ENCODE measurements at places on chromosomes 3 and 15.
A peak's percentile ranks its signal among the peaks of the same experiment; 100 is the strongest.

GRCh38 chr15:39704689-39705088 lies 78.0 kb downstream of the FSIP1 start:
- no peak for DNase-seq

DNA sequence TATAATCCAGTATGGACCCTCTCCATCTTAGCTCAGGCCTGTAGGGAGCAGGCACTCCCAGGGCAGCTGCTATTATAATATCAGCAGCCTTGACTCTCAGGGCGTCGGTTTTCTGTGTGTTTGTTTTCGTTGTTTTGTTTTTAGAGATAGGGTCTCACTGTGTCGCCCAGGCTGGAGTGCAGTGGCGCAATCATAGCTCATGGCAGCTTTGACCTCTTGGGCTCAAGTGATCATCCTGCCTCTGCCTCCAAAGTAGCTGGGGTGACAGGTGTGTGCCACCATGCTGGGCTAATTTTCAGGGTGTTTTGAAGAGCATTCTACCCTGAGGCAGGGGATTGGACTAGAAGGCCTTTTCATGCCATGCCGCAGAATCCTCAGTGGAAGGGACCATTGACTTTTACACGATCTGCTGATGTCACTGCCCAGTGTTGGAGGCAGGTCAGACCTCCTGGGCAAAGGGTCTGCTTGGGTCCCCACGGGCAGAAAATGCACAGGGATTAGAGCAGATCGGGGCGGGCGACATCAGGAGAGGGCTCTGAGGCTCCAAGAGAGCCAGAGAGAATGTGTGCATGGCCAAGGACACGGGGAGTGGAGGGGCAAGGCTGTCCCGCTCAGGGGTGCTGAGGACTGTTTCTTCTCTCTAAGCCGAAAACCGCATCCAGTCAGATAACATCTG lies 7.8 kb downstream of the MELTF start:
- no peak for DNase-seq

GRCh38 chr15:36896949-36897348 lies 203.4 kb downstream of the MEIS2 start:
- DNase-seq: no peak

- DNase-seq: peak; percentile 54
Observed at GRCh38 chr15:68791431-68792283, 29.0 kb downstream of the ANP32A start.

GRCh38 chr3:197494366-197495058 lies 61.3 kb downstream of the BDH1 start:
- no peak for DNase-seq

DNA sequence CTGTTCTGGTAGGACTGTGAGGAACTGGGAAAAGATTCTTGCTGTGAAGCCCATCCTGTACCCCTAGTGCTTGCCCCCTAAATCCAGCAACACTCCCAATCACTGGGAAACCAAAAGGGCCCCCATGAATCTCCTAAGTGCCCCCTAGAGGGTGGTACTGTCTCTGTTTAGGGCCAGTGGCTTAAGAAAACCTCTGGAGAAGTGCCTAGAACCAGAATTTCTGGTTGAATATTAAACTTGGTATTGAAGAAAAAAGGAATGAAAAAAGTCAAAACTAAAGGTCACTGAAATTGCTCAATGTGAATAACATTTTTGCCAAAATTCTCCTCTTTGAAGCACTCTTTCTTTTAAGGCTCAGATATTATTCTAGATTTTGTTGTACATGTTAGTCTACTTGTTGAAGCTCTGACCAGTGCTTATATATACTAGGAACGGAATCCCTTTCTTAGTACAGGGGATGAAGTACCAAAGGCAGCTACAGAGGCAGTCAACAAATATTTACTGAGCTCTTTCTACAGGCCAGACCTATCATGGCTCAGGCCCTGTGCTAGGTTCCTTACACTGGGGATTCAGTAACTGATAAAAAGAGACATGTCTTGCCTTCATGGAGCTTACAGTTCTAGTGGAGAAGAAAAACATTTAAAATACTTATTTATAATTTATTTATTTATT lies 138.8 kb downstream of the MYLK start:
- no peak for DNase-seq

DNA sequence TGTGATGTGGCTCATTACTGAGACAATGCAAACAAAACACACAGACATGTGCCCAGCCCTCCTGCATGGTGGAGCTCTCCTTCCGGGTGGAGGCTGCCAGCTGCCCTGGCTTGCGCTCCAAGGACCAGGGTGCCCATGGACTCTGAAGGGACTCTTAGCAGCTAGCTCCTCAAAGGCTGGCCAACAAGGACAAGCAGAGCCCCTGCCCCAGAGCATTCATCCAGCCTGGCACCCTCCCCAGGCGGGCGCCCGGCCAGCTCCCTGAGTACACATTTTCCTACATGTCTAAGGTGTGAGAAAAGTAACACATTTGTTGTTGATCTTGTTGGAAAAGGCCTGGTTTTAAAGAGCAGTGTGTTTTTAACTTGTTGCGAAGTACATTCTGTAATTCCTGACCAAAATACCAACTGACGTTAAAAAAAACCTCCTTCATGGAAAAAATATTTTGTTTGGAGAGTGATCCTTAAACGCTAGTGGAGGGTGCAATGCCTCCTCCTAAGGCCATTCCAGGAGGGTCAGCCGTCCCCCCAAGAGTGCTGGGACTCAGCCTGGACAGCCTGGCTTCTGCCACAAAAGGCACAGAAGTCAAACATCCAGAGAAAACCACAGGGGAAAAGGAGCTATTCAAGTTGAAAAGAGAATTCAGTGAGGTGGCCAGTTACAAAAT lies 86.9 kb downstream of the KLF15 start:
- DNase-seq: no peak

GRCh38 chr3:12518261-12519028 lies 26.9 kb downstream of the MKRN2OS start:
- no peak for DNase-seq

DNA sequence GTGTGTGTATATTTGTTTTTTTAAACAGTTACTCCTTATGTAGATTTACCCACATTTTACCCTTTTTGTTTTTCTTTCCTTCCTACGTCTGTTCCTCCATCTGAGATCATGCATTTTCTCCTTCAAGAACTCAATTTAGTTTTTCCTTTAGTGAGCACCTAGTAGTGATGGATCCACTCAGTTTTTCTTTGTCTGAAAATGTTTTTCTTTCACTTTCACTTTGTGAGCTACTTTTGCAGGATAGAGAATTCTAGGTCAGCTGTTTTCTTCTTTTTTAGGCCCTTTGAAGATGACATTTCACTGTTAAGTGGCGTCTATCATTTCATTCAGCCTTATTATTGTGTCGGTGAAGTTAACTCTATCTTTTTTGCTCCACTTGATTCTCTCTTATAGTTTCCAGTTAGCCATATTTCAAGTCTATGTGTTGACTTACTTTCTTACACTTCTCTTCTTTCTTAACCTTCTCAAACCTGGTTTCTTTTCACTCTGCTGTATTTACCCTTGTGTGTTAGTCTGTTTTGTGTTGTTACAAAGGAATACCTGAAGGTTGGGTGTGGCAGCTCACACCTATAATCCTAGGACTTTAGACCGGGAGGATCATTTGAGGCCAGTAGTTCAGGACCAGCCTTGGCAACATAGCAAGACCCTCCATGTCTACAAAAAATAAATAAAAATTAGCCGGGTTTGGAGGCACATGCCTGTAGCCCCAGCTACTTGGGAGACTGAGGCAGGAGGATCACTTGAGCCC lies 55.8 kb downstream of the PRKCI start:
- no peak for DNase-seq

DNA sequence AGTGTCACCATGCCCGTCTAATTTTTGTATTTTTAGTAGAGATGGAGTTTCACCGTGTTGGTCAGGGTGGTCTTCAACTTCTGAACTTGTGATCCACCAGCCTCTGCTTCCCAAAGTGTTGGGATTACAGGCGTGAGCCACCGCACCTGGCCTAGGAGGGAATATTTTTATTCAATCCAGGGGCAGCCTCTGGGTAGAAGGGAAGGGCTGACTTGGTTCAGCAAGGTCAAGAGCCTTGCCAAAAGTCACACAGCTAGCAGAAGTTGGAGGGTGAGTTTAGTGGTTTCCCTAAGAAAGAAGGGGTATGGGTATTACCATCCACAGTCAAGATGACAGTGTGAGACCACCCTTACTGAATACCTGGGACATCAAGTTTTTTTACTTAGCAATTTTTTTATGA lies 4.9 kb upstream of the AEN start:
- DNase-seq: no peak

DNA sequence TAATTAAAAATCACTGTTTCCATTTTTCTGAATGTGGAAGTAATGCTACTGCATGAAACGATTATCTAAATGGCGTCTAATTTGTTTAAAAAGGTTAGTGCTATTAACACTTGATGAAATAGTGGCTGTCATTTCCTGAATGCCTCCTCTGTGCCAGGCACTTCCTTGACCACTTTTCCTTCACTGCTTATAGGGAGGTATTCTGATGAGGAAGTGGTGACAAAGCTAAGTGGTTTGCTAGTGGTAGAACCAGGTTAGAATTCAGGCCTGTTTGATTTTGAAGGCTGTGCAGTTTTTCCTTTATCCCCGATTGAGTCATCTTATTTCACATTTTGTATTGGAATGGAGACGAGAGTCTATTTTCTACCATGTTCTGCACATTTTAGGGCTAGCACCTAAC lies 119.0 kb downstream of the USP13 start:
- no peak for DNase-seq

GRCh38 chr3:141394560-141394959 lies 26.3 kb downstream of the ZBTB38 start:
- no peak for DNase-seq
